ENCODE measurements at places on chromosomes 2 and 18.

GRCh38 chr2:27776097-27776496 lies 4.6 kb downstream of the MRPL33 start:
- H3K27ac ChIP-seq = no peak overlapping the region
- peaks cover 45% of the 10 kb centered on the region for H3K36me3 ChIP-seq
- DNase-seq = no peak

DNA sequence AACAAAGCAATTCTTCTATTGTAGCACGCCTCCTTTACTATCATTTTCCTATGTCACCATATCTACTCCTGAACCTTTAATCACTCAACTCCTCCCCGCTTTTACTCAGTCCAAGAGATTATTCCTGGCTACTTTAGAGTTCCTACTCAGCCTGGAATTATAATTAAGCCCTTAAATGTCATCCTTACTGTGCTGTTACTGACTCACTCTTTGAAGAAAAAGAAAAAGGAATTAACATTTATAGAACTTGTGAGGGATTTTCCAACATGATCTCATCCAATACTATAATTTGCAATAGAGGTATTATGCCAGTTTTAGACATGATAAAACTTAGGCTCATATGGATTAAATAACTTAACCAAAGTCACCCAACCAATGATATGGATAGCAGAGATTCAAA lies 61.7 kb downstream of the CCDC88A start:
- DNase-seq = no peak
- H3K4me3 ChIP-seq = no peak overlapping the region
- peaks cover 3% of the 10 kb centered on the region for H3K36me3 ChIP-seq
- no peaks in the 10 kb centered on the region for H3K27me3 ChIP-seq
- no peak overlapping the region for H3K27ac ChIP-seq
- no peaks in the 10 kb centered on the region for H3K4me1 ChIP-seq

- no peaks in the 10 kb centered on the region for H3K4me1 ChIP-seq
- no peak overlapping the region for H3K4me3 ChIP-seq
- no peak overlapping the region for H3K27ac ChIP-seq
Observed at GRCh38 chr2:22628221-22628620, 756.8 kb upstream of the KLHL29 start.

DNA sequence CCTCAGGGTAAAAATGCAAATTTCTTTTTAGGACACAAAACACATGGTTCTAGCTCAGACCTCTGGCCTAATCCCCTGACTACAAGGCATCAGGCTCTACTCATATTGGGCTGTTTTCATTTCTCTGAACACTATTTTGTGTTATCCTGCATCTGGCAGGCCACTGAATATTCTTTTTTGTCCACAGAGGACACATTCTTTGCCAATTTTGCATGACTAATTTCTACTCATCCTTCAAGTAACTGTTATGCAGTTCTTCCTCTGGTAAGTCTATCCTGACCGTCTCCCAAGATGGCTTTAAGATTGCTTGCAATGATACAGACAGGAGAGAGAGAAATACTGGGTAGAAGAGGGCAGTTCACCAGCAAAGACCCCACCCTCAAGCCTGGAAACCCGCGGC lies 107.6 kb upstream of the RGPD4 start:
- no peak overlapping the region for H3K27ac ChIP-seq
- no peak overlapping the region for H3K4me3 ChIP-seq
- peaks cover 5% of the 10 kb centered on the region for H3K27me3 ChIP-seq
- no peaks in the 10 kb centered on the region for H3K36me3 ChIP-seq

GRCh38 chr2:226488034-226488433 lies 311.6 kb downstream of the IRS1 start:
- no peak for DNase-seq
- no peak overlapping the region for H3K4me3 ChIP-seq
- no peak overlapping the region for H3K27ac ChIP-seq
- H3K4me1 ChIP-seq = peaks cover 13% of the 10 kb centered on the region
- H3K27me3 ChIP-seq = peaks cover 22% of the 10 kb centered on the region

DNA sequence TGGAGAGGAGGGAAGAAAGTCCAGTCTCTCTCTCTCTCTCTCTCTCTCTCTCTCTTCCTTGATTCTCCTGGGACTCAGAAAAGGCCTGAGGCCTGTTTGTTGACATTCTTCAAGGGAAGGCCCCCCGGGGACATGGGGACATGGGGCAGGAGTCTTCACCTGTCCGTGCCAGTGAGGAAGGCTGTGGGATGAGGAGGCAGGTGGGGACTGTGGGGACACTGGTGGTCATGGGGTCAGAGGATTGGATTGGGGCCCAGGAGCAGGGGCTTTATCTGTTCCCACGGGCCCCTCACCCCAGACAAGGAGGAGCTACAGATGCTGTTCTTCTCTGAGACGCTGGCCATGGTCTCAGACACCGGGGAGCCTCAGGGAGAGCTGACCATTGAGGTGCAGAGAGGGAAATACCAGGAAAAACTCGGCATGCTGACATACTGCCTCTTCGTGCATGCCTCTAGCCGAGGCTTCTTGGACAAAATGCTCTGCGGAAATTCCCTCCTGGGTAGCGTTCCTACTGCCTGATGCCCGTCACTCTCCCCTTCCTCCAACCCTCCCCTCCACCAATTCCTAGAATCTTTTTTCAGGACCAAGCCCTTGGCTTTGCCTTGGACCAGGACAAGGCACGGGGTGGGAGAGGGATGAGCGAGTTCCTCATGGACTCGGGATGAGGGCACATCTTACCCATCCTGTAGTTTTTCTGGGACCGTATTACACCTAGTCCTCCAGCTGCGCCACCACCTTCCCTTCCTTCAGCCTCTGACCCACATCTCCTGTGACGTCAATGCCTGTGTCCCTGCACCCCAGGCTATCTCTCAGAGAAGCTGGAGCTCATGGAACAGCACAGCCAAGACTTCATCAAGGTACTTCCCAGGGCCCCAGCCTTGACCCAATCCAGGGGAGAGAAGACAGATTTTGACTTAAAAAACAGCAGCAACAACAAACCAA lies 850 bp downstream of the CATIP start:
- no peak overlapping the region for H3K4me3 ChIP-seq
- H3K4me1 ChIP-seq = no peaks in the 10 kb centered on the region
- no peaks in the 10 kb centered on the region for H3K36me3 ChIP-seq
- DNase-seq = no peak

DNA sequence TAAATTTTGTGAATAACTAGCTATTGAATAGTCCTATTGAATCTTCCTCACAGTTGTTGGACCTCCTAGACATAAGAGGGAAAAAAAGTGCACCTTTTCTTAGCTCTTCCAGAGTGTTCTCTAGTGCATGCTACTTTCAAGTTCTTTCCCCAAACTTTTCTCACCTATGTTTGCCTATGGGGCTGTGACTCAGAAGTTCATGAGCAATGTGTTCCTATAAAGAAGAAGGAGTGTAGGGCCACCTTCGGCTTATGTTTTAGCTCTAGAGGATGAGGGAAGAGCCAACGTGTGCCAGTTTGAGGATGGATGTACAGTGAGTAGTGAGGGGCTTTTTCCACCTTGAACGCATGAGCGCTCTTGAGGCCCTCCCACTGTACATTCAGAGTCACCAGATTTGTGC lies 27.0 kb upstream of the HNMT start:
- no peak for DNase-seq
- no peak overlapping the region for H3K27ac ChIP-seq
- H3K27me3 ChIP-seq = peaks cover 4% of the 10 kb centered on the region

DNA sequence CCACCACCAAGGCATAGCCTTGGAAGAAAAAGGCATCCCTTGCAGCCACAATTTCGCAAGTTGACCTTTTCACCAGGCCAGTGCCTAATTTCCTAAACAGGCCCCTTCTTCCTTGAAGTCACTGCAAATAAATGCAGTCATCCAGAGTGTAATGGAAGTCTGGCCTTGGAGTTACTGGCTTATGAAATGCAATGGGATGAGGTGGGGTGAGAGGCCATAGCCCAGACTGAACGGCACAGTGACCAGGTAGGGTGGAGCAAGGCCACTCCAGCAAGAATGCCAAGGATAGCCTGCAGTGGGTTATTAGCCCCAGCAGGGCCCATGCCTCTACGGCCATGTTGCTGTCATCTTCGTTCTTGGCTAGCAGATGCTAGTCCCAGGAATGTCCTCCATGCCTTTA lies 68.4 kb downstream of the BCL11A start:
- no peak overlapping the region for H3K4me3 ChIP-seq
- no peak for DNase-seq
- no peaks in the 10 kb centered on the region for H3K36me3 ChIP-seq
- H3K4me1 ChIP-seq = peaks cover 2% of the 10 kb centered on the region

DNA sequence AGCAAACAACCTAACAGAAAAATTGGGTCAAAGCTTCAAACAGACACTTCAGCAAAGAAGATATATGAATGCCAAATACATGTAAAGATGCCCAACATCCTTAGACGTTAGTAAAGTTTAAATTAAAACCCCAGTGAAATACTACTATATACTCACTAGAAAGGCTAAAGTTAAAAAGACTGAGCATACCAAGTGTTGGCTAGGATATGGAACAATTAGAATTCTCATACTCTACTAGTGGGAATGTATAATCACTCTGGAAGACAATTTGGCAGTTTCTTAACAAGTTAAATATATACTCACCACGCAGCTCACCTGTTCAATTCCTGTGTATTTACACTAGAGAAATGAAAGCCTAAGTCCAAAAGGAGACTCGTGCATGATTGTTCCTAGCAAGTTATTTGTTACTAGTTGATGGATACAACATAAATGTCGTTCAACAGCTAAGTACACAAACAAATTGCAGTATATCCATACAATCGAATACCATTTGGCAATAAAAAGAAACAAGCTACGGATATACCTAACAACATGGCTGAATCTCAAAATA lies 183.7 kb upstream of the ZFP36L2 start:
- H3K27me3 ChIP-seq = no peaks in the 10 kb centered on the region
- DNase-seq = no peak
- peaks cover 8% of the 10 kb centered on the region for H3K4me1 ChIP-seq

DNA sequence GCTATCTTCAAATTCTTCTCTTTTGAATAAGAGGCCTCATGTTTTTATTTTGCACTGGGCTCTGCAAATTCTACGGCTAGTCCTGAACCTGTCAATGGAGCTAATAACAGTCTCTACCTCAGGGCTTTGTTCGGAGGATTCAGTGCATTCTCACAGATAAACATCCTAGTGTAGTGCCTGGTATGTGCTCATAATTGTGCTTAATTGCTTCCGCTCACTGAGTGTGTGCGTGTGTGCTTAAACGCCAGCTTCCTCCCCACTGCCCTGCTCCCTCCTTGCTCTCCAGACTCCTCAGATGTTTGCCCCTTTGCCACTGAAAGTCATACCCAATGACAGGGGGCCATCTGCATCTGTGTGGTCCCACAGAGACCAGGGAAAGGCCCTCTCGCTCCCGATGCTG lies 6.7 kb downstream of the GYPC start:
- peaks cover 90% of the 10 kb centered on the region for H3K4me1 ChIP-seq
- H3K27ac ChIP-seq = peak overlapping the region; percentile 96
- H3K36me3 ChIP-seq = peaks cover 72% of the 10 kb centered on the region
- H3K4me3 ChIP-seq = peak overlapping the region; percentile 66
- no peaks in the 10 kb centered on the region for H3K27me3 ChIP-seq
- DNase-seq = no peak

GRCh38 chr2:18662689-18663088 lies 73.3 kb upstream of the NT5C1B start:
- peaks cover 8% of the 10 kb centered on the region for H3K36me3 ChIP-seq
- H3K27ac ChIP-seq = no peak overlapping the region
- H3K4me1 ChIP-seq = peaks cover 8% of the 10 kb centered on the region
- no peak overlapping the region for H3K4me3 ChIP-seq

- H3K4me3 ChIP-seq = no peak overlapping the region
- H3K27me3 ChIP-seq = peaks cover 7% of the 10 kb centered on the region
- DNase-seq = no peak
Observed at GRCh38 chr18:48302736-48303135, 106.4 kb downstream of the ZBTB7C start.

DNA sequence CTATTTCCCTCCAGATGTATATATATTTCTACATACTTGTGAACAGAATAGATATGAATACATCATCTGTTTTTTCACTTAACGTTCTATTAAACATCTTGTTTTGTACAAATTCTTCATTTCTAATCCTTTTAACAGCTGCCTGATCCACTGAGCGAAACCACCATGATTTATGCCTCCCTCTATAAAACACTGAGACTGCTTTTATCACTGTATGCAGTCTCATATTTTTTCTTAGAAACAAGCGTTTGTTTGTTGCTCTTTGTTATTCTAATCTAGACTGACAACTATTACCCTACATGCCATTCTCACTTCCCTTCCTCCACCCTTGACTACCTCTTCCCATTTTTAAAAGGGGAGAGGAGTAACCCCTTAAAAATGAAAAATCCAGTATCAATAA lies 88.2 kb downstream of the DTNB start:
- H3K27ac ChIP-seq = no peak overlapping the region
- H3K27me3 ChIP-seq = no peaks in the 10 kb centered on the region

DNA sequence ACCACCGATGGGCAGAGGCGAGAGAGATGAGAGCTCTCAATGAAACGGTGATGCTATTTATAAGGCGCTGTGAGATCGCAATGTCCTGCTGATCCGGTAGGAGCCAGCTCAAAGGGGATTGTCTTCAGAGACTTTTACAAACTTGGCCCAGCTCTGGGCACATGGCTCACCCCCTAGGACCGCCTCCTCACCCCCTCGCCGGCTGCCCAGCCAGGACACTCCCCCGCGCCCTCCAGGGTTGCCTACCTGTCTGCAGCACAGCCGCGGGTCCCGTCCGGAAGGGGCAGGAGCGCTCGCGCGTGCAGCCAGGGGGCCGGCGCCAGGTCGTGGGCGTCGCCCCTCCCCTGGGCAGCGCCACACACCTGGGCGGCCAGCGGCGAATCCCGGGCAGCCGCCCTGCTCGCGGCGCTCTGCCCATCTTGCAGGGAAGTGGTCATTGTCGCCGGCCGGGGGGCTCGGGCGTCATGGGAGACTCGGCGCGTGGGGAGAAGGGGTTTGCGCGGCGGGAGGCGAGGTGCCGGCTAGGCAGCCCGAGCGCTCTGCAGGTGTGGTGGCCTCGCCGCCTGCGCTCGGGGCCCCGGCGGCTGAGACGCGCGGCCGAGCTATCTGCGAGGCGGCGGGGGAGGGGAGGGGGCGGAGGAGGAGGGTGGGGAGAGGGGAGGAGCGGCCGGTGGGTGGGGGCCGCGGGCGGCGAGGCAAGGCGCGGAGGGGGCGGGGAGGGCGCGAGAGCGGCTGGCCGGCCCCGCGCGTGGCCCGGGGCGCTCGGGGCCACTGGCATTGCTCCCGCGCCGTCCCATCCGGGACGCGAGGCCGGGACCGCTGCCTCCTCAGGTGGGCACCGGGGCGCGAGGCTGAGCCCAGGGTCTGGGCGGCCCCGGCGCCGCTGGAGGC lies at the start of gene GRB14:
TSS of gene GRB14 (minus strand) at position 610 of the 891 bp plus-strand sequence. CDS start at position 437, 173 bp downstream.
- H3K27me3 ChIP-seq = peaks cover 39% of the 10 kb centered on the region
- H3K27ac ChIP-seq = no peak within 1 kb of the TSS
- H3K36me3 ChIP-seq = no peaks in the 10 kb centered on the region
- peak; percentile 4 for DNase-seq
- H3K4me3 ChIP-seq = peak within 1 kb of the TSS; percentile 40

DNA sequence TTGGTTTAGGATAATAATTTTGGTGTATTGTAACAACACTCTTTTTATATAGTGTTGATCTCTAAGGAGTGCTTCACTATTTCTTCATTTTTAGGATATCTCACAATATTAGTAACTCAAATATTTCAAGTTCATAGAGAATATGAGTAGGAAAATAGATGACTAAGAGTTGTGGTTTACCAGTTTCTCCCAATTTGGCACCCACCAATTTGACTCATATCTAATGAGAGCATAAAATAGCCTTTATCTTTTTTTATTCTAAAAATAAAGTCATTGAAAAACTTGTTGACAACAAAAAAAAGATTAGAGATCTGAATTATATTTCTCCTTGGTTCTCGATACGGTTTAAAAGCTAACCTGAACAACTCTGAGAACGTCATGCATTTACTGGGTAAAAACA lies 204.0 kb downstream of the PARD3B start:
- H3K27me3 ChIP-seq = no peaks in the 10 kb centered on the region
- H3K4me1 ChIP-seq = peaks cover 5% of the 10 kb centered on the region
- no peak overlapping the region for H3K4me3 ChIP-seq

GRCh38 chr18:42178376-42179080 lies 223.5 kb downstream of the PIK3C3 start:
- no peaks in the 10 kb centered on the region for H3K4me1 ChIP-seq
- H3K4me3 ChIP-seq = no peak overlapping the region
- no peaks in the 10 kb centered on the region for H3K36me3 ChIP-seq
- H3K27me3 ChIP-seq = peaks cover 2% of the 10 kb centered on the region

Data from activated naive CD8-positive, alpha-beta T cell treated with anti-CD3 and anti-CD28 coated beads for 36 hours (primary cell).